NCI-H2081 (cell line): ENCODE measurements at places on chromosomes 7 and 10.

DNA sequence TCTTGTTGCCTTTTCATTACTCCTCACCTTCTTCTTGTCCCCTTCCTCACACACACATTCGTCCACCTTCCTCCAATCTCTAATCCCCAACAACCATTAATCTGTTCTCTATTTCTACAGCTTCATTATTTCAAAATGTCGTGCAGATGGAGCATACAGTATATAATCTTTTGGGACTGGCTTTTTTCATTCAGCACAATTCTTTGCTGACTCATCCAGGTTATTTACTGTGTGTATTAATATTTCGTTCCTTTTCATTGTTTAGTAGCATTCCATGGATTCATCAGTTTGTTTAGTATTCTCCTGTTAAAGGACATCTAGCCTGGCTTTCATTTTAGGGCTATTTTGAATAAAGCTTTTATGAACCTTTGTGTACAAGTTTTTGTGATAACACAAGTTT, 159.3 kb downstream of the PTPN20 start:
- DNase-seq: no peak

DNA sequence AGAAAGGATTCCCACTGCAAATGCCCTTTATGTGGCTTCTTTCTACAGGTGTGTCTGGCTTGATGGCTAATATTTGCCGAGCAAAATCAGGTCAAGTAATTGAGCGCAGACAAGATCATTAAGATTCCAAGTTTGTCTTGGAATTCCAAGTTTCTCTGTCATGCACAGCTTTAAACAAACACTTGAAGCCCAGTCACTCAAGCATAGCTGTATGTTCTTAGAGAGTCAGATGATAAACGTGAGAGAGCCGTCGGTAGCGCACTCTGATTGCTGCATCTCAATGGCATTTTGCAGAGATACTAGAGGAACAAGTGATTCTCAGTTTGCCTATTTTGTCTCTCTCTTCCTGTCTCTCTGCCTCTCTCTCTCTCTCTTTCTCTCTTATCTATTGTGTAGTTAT, 658 bp downstream of the DMBT1 start:
- no peak for DNase-seq

- DNase-seq: no peak
These were observed 220.2 kb downstream of the ARHGAP12 start for GRCh38 chr10:31708474-31708873.

DNA sequence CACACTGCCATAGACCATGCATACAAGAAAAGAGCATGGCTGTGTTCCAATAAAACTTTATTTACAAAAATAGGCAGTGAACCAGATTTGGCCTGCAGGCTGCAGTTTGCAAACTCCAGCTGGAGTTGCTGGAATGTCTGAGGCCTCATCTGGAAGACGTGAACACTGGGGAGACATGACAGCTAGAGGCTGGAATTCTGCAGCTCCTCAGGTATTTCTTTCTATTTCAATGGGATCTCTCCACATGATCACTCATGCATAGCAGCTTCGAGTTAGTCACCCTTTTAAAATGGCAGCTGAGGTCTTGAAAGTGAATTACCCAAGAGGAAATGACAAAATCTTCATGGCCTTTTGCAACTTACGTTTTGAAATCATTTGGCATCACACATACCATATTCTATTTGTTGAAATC, 52.6 kb upstream of the BET1 start:
- DNase-seq: no peak
